ENCODE measurements at places on chromosomes 3 and 15.

DNA sequence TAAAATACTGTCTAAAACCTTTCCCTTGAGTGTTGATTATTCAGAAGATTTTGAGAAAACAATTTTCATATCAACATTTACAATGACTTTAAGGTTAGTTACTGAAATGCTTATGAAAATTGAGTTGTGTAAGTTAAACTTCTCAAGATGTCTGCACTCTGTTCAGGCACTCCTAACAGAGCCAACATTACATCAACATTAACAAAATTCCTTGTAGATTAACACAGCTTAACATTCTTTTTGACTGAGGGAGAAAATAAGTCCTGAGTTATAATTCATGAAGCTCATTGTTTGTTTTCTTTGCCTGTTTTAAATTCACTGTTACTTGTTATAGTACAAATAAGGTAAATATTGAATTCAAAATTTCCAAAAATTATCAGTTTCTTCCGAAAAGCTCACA, 9.0 kb downstream of the ACKR4 start:
- no peak for DNase-seq

DNA sequence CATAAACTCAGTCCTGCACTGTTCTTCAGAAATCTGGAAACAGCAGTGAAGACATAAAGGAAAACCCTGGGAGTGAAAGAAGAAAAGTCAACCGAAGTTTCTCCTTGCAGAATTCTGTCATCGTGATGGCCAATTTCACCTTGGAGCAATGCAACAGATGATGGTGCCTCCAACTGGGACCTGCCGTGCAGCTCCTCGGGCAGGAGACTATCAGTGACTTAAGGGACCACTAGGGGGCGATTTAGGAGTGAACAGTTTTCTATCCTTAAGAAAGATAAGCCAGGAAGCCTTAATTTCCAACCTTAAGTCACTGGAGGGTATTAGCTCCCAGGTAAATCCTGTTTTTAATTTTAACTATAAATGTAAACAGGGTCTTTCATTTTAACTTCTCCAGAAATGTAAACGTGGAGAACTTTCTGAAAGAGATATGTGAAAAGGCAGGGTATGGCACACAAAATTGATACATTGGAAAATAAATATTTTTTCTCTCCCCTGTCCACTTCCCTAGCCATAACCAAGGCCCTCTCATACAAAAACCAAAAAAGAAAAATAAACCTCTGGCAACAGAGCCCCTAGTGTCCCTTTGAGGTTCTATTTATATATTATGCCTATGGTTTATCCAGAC, 116.3 kb downstream of the PDZRN3 start:
- DNase-seq, result no peak

DNA sequence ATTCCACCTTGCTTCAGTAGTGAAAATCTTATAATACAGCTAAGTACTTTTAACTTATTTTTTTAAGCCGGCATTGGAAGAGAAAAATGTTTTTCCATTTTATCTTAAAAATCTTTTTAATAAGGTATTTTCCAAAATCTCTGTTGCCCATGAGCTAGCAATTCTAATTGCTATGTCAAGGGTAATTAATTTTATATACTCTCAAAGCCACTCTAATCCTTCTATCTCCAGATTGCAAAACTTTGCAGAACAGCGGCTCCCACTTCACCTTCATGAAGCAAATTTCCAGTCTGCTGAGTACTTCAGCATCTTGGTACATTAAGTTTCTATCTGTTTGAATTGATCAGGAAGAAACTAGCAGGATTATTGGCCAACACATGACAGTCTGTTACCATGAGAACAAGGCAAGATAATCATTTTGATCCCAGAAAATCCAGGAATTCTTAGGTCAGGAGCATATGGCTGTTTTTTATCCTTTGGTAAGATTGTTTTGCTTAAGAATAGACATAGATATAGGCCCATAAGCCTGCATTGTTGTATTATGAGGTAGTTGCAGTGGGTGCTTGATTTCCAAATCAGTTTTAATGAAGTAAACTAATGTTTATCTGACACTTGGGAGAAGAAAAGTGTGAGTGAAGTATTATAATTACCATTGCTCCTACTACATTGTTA, 6.0 kb downstream of the TIPARP start:
- DNase-seq, result no peak

GRCh38 chr15:42602501-42602900, 27.1 kb downstream of the STARD9 start:
- no peak for DNase-seq

DNA sequence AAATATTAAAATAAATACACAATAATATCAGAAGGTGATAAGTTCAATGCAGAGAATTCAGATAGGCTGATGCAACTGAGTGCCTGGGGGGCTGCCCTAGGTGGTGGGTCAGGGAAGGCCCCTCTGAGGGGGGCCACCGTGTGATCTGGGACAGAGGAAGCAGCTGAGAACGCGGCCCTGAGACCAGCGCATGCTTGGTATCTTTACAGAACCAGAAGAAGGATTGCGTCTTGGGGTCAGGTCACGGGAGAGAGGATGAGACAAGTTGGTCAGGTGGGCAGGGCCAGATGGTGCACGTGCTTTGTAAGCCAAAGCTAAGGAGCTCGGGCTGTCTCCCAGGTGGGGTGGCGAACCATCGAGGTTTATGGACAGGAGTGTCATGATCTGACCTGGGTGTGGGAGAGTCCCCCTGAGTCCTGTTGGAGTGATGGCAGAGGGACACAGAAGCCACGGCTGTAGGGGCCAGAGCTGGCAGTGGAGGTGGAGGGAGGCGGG, 121.2 kb downstream of the ETFA start:
- no peak for DNase-seq

DNA sequence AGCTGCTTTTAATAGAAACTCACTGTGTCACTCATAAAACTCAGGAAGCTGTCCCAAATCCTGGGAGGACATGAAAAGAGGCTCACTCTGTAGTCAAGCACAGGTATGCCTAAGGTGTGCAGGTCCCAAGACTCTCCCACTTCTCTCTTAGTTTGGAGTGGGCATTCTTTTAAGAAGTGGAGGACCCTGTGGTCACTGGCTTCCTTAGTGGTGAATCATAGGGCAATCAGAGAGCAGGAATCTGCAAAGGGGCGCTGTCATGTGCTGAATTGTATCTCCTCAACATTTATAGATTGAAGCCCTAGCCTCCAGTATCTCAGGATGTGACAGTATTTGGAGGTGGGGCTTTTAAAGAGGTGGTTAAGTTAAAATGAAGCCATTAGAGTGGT, 47.2 kb upstream of the ZBTB38 start:
- DNase-seq, result no peak

DNA sequence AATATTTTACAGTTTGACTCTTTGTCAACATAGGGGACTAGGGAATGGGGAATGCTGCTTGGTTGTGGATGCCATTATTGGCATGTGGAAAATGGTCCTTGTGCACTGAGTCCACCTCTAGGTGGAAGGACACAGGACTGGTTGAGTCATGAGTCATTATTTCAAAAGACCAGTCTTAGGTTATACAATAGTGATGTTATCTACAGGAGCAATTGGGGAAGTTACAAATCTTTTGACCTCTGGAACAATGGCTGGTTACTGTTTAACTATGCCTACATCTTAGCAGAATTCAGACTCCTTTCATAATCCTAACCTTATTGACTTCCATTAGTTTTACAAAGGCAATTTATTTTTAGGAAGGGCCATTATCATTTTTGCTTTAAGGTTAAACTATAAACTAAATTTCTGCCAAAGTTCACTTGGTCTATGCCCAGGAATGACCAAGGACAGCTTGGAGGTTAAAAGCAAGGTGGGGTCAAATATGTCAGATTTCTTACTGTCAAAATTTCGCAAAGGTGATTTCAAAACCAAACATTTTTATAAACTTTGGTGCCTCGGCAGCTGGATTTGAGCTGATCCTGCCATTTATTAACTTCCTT, 11.8 kb upstream of the CCR8 start:
- DNase-seq, result no peak

- no peak for DNase-seq
Measured at GRCh38 chr3:196689941-196690660, 21.9 kb downstream of the CEP19 start.

DNA sequence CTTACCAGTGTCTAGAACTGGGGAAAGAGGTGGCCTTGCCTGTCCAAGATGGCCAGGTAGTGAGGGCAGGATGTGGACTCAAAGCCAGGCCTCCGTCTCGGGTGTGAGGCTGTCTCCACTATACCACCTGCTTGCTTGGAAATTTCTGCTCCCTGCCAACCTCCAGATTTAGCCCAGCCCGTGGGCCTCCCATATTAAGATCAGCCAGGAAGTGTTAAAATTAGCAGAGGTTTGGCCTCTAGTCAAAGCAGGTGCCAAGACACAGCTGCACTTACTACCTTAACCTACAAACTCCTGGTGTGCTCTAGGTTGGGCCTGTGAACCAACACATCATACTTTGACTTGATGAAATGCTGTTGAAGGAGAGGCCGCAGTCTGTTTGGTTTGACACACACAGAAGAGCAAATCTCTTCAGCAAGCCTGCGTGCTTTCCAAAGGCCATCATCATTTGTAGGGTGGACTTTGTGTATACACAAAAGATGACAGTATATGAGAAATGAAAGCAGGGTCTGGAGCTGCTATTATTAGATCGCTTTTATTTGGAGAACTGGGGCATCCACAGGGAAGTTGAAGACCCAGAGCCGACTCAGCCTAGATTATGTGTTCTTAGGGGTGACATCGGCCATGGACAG, 206.5 kb downstream of the XXYLT1 start:
- DNase-seq, result no peak

DNA sequence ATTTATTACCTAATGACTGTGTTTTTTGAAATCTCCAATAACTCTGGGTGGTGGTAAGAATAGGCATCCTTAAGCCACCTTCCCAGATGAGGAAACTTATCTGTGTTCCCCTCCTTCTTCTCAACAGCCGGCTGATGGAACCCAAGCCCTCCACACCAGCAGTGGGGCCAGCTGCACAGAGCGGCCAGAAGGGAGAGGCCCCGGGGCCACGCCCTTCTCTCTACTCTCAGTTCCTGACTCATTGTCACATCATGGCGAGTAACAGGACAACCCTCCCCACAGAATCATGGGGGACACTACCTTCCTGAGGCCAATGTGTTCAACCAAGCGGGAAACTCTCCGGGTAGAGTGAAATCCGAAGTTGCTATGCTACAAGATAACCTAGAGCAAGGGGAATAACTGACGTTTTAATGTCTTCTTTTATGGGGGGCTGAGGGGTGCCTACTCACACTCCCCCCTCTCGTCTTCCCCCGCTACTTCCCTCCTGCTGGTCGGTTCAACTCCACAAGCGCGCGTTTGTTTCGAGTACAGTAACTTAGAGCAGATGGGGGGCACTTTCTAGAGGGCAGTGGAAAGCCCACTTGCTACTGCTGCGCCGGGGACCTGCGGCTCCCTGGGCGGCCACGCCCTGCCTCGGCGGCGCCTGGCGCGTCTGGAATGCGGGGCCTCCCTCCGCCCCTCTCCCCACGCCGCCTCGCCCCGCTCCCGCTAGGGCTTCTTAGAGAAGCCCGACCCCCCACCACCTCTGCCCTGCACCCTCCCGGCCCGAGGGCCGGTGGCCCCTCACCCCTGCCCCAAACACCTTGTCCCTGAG, 621 bp downstream of the ANXA2 start:
- DNase-seq, result no peak

GRCh38 chr3:24726423-24726822, 231.8 kb upstream of the THRB start:
- no peak for DNase-seq

DNA sequence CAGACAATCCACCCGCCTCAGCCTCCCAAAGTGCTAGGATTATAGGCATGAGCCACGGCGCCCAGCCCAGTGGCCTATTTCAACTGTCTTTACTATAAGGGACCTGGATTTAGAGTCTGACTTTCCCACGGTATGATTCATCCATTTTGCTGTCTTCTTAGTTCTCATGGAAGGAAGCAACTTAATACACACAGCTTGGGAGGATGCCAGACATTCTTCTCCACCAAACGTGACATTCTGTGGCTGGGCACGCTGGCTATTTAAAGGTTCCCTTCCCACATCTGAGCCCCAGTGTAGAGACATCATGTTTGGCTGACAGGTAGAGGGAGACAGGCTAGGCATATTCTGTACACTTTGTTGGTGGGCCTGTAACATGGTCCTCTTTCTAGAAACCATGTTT, 26.2 kb downstream of the FAM43A start:
- no peak for DNase-seq
